ENCODE measurements at places on chromosomes 6 and 20.

DNA sequence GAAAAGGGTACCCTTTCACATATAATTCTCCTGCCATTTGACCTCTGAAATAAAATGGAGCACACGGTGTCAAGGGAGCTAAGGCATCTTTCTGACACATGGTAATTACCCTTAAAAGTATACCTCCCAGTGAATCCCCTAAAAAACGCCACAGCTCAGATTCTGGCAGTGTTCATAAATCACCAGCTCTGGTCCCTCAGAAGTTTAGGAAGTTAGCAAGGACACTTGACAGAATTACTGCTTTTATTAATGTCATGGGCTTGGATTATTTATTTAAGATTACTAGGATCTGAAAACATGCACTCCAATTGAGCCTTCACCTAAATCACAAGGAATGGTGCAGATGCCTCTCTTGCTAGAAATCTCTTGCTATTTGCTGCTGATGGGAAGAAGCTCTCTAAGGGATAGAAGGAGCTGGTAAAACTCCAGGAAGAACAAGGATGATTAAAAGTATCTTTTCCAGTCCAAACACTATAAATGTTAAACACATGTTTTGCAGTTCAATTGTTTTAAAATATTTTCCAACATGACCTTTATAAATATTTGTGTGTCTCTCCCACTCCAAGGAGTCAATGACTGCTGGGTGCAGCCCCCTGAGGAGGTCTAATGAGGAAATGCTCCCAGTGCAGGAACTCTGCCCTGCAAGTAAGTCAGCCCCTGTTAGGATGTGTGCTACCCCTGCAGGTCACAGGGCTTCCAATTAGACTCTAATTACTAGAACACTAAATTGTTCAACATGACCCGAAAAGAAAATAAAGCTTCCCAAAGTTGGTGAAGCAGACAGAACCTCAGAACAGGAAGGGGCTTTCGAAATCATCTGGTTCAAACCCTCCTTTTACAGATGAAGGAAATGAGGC is 230.3 kb downstream of the TFAP2A start:
- DNase-seq, result no peak

GRCh38 chr6:12545619-12546409 is 170.8 kb upstream of the PHACTR1 start:
- DNase-seq, result no peak

- no peak for DNase-seq
These were observed 74.8 kb upstream of the MLN start for GRCh38 chr6:33878562-33878961.

DNA sequence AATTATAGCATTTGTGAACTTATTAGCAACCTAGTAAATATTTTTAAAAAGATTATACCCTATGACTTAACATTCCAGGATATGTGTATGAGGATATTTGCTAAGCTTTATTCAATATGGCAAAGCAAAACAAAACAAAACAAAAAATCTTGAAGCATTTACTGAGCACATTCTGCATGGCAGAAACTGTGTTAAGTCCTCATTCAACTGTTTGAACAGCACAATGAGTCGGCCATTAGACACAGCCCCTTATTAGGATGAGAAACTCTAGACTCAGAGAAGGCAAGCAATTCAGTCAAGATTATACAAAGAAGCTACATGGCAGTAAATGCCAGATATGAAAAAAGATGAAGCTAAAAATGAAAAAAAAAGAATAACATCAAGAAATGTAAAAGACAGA is 70.1 kb upstream of the IYD start:
- no peak for DNase-seq
